SK-MEL-5 (cell line): ENCODE measurements at places on chromosomes 7 and 10.

- DNase-seq = peak; percentile 76
These were observed 66.4 kb downstream of the EXOC6 start for GRCh38 chr10:92914478-92915325.

DNA sequence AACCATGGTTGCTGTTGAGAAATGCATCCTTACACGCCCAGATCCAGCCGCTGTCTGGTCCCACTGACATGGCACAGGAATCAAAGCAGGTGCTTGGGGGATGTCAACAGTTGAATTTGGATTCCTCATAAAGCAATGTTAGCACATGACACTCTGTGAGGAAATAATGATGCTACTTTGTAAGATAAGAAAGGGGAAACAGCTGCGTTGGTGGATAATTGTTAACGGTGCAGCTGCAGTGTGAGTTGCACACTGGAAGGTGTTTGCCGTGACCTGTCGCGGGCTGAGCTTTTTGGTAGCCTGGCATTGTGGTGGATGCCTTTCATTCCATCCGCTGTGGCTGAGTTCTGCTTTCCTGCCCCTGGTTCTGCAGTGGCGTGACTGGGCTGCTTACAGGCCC, 113.9 kb downstream of the MGMT start:
- DNase-seq = no peak

DNA sequence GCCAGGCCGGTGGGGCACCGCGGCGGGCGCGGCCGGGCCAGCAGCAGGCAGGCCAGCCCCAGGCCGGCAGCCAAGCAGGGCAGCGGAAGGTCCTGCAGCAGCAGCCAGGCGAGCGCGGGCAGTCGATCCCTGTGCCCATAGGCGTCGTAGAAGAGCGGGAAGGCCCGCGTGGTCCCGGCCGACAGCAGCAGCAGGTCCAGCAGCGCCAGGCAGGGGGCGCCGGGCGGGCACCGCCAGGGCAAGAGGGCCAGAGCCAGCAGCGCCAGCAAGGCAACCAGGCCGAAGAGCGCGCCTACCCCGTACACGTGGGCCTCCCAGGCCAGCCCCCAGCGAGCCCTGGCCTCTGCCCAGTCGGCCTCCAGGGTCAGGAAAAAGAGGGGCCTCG, 8.4 kb upstream of the RBM28 start:
- no peak for DNase-seq

- DNase-seq = no peak
These were observed 132.6 kb upstream of the SHH start for GRCh38 chr7:155944901-155945300.

- DNase-seq = no peak
These were observed 2.0 kb downstream of the ACSM6 start for GRCh38 chr10:95196046-95196445.

- no peak for DNase-seq
These were observed 40.7 kb downstream of the SGMS1 start for GRCh38 chr10:50582766-50583762.

GRCh38 chr7:155422151-155422550, 35.8 kb upstream of the EN2 start:
- DNase-seq = no peak

- DNase-seq = no peak
These were observed 151.3 kb upstream of the ADO start for GRCh38 chr10:62653254-62653653.

DNA sequence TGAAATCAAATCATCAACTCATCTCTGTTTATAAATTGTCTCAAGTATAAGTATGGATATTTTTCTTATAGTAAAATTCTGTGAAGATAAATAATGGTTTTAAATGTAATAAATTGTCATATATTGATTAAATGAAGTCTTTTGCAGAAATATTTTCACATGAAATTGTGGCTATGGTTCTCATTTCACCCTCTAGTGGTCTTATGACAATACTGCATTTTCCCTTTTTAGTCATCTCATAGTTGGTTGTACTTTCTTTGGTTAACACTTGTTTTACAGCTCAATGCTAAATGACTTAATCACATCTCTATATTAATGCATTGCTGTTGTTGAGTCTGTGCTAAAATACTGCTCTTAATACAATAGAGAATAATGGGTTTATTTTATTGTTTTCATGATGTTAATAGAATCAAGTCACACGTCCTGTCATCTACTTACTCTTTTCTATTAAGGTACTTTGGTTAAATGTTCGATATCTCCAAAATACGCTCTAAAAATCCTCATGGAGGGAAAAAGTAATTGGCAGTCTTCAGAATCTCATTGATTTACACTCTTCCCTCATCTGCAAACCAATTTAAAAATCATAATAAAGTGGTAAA, 38.0 kb upstream of the CACNA2D1 start:
- DNase-seq = peak; percentile 61

DNA sequence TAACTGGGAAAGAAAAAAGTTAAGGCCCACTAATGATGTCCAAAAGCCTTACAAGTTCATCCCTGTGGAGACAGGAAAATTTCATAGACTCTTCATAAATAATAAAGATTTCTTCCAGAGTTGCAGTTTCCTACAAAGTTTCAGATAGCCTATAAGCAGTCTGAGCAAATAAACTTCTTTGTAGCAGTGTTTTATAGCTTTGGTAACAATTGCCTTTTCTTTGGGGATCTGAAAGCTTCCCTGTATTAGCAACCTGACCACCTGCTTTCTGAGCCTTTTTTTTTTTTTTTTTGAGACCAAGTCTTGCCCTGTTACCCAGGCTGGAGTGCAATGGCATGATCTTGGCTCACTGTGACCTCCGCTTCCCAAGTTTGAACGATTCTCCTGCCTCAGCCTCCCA, 150.0 kb downstream of the NRBF2 start:
- DNase-seq = peak; percentile 17

- DNase-seq = no peak
These were observed 91.4 kb upstream of the CYP26C1 start for GRCh38 chr10:92969151-92969550.

DNA sequence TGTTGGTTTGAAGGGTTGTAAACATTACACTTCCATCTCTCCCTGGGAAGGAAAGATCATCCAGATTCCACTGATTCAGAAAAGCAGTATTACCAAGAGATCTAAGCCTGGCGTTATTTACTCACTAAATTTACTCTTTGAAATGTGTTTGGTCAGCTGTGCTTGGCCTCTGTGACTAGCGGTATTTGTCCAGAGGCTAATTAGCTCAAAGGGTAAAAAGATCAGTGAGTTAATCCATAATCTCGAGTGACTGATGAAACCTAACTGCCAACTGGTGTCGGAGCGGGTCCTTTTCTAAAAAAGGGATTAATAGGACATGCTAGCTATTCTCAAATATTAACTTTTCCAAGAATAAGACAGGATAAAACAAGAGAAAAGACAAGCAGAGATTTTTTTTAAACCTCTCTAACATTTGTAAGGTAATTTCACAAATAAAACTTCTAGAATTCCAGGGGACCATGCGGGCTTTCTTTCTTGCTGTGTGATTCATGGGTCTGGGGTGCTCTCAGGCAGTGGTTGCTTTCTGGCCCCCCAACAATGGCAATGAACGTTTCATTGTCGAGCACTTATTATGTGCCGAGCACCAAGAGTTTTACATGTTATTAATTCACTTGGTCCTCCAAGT, 247.3 kb upstream of the AOAH start:
- DNase-seq = no peak

- no peak for DNase-seq
These were observed 2.3 kb upstream of the SLC16A9 start for GRCh38 chr10:59711871-59712494.

- no peak for DNase-seq
These were observed 88.7 kb upstream of the MYL10 start for GRCh38 chr7:101717628-101718357.

DNA sequence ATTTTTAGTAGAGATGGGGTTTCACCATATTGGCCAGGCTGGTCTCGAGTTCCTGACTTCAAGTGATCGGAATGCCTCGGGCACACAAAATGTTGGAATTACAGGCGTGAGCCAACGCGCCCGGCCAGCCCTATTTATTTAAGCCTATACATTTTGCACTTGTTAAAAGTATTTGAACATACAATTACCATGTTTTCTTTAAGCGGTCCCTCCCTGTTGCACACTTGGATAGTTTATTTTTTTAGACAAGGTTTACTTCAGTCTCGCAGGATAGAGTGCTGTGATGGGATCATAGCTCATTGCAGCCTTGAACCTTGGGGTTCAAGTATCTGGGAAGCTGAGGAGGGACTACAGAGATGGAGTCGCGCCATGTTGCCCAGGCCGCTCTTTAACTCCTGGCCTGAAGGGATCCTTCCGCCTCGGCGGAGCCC, 35.7 kb upstream of the SRRM3 start:
- DNase-seq = no peak

- no peak for DNase-seq
These were observed 26.3 kb upstream of the SH3PXD2A start for GRCh38 chr10:103881416-103882284.

GRCh38 chr7:20911081-20911480, 124.4 kb upstream of the SP8 start:
- DNase-seq = no peak

GRCh38 chr7:143269251-143269650, 6.0 kb downstream of the GSTK1 start:
- no peak for DNase-seq

GRCh38 chr7:149727899-149728476, 45.4 kb downstream of the ZNF467 start:
- DNase-seq = no peak

- no peak for DNase-seq
These were observed 101.0 kb downstream of the CDCA7L start for GRCh38 chr7:21844742-21845141.

- no peak for DNase-seq
These were observed 162.2 kb upstream of the SLC25A13 start for GRCh38 chr7:96484091-96484490.

- DNase-seq = no peak
These were observed 60.0 kb downstream of the VTI1A start for GRCh38 chr10:112507046-112507445.

- no peak for DNase-seq
These were observed 95.2 kb upstream of the ODAD2 start for GRCh38 chr10:28094121-28094520.

GRCh38 chr10:95289921-95290421, 832 bp downstream of the PDLIM1 start:
- DNase-seq = no peak

GRCh38 chr10:12513003-12513365, 163.6 kb downstream of the CAMK1D start:
- no peak for DNase-seq

- no peak for DNase-seq
These were observed 58.9 kb upstream of the NUPR2 start for GRCh38 chr7:56174875-56175760.

GRCh38 chr10:46227571-46227935, 59.2 kb upstream of the ANTXRL start:
- no peak for DNase-seq

- no peak for DNase-seq
These were observed 155.1 kb downstream of the OR13A1 start for GRCh38 chr10:45160271-45160670.

GRCh38 chr7:78634093-78634492, 819.4 kb downstream of the MAGI2 start:
- DNase-seq = peak; percentile 28

- DNase-seq = peak; percentile 65
These were observed 32.4 kb downstream of the WBP1L start for GRCh38 chr10:102775935-102776669.

GRCh38 chr10:22931948-22932347, 4.1 kb downstream of the ARMC3 start:
- no peak for DNase-seq

DNA sequence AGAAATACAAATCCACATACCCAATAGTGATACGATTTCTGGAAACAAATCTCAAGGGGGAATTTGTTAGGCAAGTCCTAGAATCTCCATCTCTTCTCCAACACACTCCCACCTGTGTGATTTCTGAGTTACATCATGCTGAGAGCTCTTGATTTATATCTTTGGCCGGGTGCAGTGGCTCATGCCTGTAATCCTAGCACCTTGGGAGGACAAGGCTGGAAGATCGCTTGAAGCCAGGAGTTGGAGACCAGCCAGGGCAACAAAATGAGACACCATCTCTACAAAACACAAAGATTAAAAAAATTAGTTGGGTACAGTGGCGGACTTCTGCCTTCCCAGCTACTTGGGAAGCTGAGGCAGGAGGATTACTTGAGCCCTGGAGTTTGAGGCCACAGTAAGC, 1.5 kb upstream of the MTPN start:
- DNase-seq = no peak

DNA sequence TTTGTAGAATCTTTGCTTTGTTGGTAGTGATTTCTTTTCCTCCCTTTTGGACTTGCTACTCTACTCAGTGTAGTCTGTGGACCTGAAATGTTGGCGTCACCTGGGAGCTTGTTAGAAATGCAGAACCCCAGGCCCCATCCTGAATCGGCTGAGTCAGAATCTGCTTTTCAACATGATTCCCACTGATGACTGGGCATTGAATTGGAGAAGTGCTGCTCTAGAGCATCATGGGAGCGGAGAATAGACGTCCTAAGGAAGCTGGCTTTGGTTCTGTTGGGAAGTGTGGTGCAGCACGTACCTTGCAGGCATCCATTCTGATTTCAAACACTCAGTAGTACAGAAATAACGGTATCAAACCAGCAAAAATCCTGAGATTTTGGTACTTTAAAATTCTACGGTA, 54.7 kb downstream of the RBM33 start:
- no peak for DNase-seq

- no peak for DNase-seq
These were observed 261.5 kb downstream of the CDK14 start for GRCh38 chr7:90857603-90858002.

GRCh38 chr10:18406136-18406535, 245.3 kb downstream of the NSUN6 start:
- DNase-seq = no peak

- DNase-seq = no peak
These were observed 24.4 kb downstream of the PAPSS2 start for GRCh38 chr10:87684001-87684638.

DNA sequence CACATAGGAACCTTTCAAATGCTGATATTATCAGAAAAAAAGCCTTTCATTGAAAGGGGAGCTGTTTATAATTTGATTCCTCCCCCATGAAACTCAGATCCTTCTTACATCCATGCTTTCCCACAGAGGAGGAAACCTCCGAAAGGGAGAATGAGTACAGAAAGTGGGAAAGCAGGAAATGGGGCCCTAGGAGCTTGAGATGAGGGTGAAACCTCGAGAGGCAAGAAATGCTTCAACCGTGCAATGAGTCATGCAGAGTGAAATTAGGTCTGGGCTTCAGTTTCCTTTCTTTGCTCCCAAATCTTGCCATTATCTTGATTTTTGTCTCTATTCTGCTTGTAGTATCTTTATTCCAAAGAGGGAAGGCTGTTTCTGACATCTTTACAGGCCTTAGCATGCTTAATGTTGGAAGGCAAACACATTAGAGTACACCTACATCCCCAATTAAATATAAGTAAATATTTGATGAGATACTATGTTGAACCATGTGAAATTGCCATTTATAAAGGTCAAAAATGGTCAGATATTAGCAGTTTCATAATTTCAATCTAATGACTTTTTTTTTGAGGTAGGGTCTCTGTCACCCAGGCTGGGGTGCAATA, 79.1 kb downstream of the NAMPT start:
- DNase-seq = no peak

DNA sequence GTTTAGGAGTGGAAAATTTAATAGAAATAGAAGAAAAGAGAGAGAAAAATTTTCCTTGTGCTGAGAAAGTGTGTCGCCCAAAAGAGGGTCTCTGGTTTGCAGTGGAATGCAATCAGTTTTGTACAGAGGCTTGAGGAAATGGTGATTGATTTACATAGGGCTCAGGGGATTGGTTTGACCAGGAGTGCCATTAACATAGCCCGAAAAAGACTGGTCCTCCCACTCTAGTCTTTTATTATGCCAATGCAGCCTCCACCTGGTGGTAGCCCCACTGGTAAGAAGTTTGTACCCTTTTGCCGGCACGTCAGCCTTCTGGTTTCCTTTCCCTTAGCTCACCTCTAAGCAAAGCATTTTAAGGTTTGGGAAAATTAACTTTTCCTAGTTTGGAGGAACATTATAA, 885.3 kb downstream of the XPNPEP1 start:
- no peak for DNase-seq
